CD4-positive, alpha-beta memory T cell (primary cell): ENCODE measurements at places on chromosomes 1 and 21. TPM values are rescaled to one million over a fixed set of nuclear protein-coding genes. Genes with fewer than 3 reads are reported as not detected.

The SPSB1 gene
- total RNA-seq, result 4.1 TPM

The LSM10 gene
- total RNA-seq, result 53.0 TPM

The NAV1 gene
- 4.7 TPM for total RNA-seq

The BTBD8 gene
- 7.5 TPM for total RNA-seq

The C4BPA gene
- total RNA-seq, result not detected

The MAP1LC3C gene
- not detected for total RNA-seq

The LRRC7 gene
- total RNA-seq, result not detected

The GABPA gene
- 29.4 TPM for total RNA-seq

The UTS2 gene
- not detected for total RNA-seq

The SYCP1 gene
- total RNA-seq, result not detected

The PCP4 gene
- total RNA-seq, result not detected

The FCRL6 gene
- total RNA-seq, result 0.55 TPM

The TNFRSF4 gene
- 15.5 TPM for total RNA-seq

The KIF21B gene
- 90.3 TPM for total RNA-seq

The NCMAP gene
- total RNA-seq, result not detected

The LCE1F gene
- total RNA-seq, result not detected

The NCF2 gene
- 6.7 TPM for total RNA-seq

The ZZZ3 gene
- 64.6 TPM for total RNA-seq

The RGS4 gene
- total RNA-seq, result not detected

The TMEM61 gene
- not detected for total RNA-seq

The OPRD1 gene
- not detected for total RNA-seq

The VHLL gene
- total RNA-seq, result 0.53 TPM

The TMIGD3 gene
- total RNA-seq, result not detected

The PGBD5 gene
- not detected for total RNA-seq

The LIN28A gene
- not detected for total RNA-seq

The VASH2 gene
- total RNA-seq, result not detected

The RNF186 gene
- total RNA-seq, result not detected
